Activated T-helper 1 cell treated with Interleukin-2 at 50 U/mL for 16 hours (primary cell): ENCODE measurements at places on chromosomes 4 and X.

GRCh38 chr4:175824076-175824475 lies 12.0 kb upstream of the GPM6A start:
- no peak for DNase-seq

GRCh38 chr4:101009471-101009870 lies 337.9 kb downstream of the PPP3CA start:
- DNase-seq: no peak

GRCh38 chr4:38668203-38668971 lies 4.4 kb downstream of the KLF3 start:
- no peak for DNase-seq

DNA sequence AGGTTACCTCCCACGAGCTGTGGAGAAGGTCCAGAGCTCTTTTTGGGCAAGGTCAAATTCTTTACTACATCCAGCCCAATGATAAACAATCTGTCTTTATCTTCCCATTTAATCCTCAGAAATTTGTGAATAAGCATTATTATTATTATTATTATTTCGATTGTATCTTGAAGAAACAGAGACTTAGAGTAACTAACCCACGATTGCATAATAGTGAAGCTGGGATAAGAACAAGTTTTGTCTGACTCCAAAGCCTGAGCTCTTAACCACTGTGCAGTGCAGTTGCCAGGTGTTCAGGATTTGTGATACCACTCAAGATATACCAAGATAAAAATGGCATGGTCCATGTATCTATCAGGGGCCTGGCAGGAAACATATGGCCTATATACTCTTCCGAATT lies 166.5 kb upstream of the LDB2 start:
- DNase-seq: no peak

GRCh38 chr4:101669138-101669831 lies 121.2 kb upstream of the BANK1 start:
- DNase-seq: no peak

GRCh38 chr4:184934184-184934583 lies 84.1 kb upstream of the HELT start:
- no peak for DNase-seq

DNA sequence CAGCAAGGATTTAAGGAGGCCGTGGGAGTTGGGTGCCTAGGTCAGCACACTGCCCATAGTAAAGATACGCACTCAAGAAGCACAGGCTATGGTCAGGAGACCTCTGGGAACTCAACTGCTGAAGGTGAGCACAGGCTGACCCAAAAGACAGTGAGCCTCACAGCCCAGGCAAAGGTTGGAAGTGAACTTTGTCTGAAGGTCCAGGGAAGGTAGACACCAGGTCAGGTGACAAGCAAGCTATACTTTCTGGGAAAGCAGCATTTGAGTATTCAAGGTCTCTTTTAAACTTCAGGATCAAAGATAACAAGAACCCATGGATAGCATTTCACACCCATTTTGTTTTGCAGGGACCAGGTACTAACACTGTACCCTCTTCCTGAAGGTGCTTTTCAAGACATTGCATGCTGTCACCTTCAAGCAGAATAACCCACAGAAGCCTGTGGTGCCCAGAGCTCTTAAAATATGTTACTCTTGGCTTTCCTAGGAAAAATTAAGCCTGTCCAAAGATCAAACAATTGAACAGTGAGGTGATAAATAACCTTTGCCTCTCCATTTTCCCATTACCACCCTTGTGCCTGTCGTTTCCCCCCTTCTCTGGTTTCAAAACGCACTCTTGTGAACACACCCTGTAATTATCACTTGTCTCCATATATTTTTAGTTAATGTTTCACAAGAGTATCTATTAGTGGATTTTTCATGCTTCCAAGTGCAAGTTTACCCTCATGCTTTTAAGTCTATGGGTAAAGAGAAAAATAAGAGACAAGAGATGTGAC lies 3.4 kb upstream of the S100G start:
- no peak for DNase-seq

GRCh38 chr4:78496021-78496643 lies 55.4 kb upstream of the ANXA3 start:
- DNase-seq: no peak

DNA sequence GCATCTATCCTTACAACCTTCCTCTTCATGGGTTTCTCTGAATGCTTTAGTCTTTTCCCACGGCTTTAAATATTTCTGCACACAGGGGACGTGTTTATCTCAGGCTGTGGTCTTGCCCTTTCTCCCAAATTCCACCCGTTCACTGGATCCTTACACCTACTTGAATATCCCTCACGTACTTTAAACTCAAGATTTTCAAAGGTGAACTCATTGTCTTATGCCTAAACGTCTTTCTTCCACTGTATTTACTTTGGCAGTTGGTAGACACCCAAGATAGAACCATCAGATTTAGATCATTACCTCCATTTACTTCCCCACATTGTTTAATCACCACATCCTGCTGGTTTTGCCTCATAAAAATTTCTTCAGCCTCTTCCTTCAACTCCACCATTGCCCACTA lies 269.2 kb downstream of the CBLL2 start:
- DNase-seq: no peak

DNA sequence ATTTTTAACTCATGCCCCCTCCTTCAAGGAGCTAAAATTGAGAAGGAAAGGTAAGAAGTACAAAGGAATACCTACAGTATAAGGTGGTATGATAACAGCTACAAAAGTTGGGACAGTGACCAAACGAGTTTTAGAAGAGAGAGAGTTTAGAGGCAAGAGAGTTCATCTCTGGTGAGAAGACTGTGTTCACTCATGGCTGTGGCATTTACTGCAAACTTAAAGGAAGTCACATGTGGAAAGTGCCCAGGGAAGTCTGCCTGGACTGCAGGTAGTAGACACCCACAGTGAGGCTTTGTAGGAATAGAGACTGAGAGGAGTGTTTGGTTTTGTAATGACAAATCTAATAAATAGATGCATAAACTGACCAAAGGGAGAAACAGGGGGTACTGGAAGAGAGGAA lies 493.5 kb downstream of the IL15 start:
- DNase-seq: no peak

DNA sequence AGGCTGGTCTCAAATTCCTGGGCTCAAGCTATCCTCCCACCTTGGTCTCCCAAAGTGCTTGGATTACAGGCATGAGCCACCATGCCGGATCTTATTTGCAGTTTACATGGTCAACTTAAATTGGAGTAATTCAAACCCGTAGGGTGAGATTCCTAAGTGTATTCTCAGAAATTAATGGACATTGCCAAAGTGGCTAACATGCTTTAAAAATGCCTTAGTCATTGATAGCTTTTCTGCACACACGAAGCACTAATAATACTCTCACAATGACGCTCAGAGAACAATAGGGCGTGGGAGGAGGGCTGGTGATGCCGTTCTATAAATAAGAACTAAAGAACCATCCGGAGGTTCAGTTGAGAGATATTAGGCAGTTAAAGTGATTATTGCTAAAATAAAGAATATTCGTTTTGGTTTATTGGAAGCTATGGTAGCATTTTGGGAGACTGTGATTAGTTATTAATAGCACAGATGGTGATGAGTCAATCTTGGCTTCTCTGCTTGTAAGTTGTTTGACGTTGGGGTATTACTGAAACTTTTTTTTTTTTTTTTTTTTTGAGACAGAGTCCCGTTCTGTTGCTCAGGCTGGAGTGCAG lies 79.1 kb downstream of the TRAPPC11 start:
- no peak for DNase-seq

DNA sequence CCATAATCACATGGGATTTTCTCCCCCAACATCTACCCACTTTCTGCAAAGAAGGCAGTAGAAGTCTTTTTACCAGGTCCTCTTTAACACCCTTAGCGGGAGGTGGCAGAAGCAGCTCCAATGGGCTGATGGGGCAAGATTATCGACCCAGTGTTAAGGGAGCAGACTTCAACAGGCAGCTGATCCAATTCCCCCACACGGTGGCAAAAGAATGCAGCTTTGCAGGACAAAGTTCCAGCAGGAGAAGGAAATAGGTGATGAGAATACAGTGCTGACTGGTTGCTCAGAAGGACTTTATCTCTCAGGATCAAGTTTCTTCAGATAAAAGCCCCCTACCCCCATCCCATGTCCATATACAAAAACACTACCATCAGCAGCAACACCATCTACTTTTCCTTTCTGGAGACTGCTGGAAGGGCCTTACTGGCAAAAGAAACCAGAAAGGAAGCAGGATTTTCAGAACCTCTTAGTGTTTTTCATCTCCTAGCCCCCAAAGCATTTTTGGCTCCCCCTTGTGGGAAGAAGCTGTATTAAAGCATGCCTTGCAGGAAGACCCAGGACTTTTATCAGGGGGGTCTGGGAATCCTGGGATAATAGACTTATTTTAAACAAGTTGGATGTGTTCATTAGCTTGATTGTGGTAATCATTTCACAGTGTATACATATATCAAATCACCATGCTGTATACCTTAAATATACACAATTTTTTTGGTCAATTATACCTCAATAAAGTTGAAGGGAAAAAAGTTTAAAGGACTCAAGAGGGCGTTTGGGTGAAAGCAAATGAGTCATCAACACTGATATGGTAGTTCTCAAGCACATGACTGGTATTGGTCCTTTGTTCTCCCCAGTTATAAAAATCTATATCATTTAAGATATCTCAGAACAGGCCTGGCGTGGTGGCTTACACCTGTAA lies 146.4 kb downstream of the GPC3 start:
- no peak for DNase-seq

GRCh38 chr4:176090115-176090514 lies 24.5 kb downstream of the WDR17 start:
- no peak for DNase-seq

GRCh38 chrX:30586516-30586915 lies 8.9 kb upstream of the TASL start:
- no peak for DNase-seq

GRCh38 chrX:17046478-17047097 lies 100.1 kb downstream of the REPS2 start:
- no peak for DNase-seq
